ENCODE measurements at places on chromosomes 5 and 9. TPM values are rescaled to one million over a fixed set of nuclear protein-coding genes. Genes with fewer than 3 reads are reported as not detected.

GRCh38 chr9:36041506-36041905 is 4.8 kb downstream of the RECK start:
- DNase-seq = no peak

DNA sequence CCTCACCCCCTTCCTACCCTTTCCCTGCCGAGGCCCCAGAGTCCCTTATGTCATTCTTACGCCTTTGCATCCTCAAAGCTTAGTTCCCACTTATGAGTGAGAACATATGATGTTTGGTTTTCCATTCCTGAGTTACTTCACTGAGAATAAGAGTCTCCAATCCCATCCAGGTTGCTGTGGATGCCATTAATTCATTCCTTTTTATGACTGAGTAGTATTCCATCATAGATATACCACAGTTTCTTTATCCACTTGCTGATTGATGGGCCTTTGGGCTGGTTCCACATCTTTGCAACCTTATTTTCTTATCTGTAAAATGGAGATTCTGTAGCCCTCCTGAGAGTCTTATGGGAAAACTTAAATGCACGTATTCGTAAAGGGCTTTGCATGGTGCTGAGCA is 36.8 kb downstream of the CRB2 start:
- DNase-seq = no peak

DNA sequence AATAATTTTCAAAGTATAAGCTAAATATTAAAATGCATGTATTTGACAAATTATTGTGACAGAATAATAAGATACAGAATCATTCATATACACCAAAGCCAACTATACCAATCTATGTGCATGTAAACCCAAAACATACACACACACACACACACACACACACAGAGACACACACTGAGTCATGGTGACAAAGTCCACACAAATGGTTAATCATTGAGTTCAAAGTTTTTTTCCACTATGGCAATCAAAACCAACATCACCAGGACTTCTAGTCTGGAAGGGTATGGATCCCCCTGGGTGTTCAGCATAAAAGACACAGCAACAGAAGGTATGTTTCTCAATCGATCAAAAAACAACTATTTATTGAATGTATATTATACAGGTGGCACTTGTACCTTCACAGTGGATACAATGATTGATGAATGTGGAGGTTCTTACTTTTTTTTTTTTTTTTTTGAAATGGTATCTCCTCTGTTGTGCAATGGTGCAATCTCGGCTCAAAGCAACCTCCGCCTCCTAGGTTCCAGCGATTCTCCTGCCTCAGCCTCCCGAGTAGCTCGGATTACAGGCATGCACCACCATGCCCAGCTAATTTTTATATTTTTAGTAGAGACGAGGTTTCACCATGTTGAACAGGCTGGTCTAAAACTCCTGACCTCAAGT is 137.0 kb downstream of the PDE4D start:
- DNase-seq = no peak

The TMEM232 gene
- 1.2 TPM for total RNA-seq

The FYB1 gene
- total RNA-seq = 0.42 TPM

DNA sequence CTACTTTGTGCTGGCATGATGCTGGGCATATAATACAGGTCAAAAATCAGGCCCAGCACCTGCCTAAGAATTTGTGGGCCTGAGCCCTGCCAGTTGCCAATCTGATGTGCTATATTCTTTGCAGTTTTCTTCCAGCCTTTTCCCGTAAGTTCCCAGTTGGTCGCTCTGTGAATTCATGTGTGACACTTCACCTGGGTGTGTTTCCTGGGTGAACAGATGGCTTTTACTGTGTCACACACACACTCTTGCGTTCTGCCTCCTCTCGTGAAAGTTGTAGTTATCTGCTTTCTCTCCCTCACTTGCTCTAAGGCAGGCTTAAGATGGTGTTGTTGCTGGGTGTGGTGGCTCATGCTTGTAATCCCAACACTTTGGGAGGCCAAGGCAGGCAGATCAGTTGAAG is 153.5 kb upstream of the DMRT1 start:
- no peak for DNase-seq

DNA sequence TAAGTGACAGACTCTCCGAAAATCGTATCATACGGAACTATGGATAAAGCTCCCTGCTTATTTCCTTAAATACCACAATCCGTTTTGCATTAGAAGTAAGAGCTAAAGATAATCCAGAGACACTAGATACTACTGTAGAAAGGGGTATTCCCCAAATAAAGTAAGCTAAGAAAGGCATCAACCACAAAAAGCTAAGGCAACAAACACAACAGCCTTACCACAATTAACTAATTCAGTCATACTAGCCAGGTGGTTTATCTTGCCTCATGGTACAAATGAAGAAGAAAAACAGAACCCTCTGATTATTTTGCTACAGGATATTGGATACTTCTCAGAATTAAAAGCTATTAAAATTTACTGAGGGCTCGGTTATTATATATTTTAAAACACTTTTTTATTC is 14.1 kb downstream of the ERP44 start:
- DNase-seq = no peak

DNA sequence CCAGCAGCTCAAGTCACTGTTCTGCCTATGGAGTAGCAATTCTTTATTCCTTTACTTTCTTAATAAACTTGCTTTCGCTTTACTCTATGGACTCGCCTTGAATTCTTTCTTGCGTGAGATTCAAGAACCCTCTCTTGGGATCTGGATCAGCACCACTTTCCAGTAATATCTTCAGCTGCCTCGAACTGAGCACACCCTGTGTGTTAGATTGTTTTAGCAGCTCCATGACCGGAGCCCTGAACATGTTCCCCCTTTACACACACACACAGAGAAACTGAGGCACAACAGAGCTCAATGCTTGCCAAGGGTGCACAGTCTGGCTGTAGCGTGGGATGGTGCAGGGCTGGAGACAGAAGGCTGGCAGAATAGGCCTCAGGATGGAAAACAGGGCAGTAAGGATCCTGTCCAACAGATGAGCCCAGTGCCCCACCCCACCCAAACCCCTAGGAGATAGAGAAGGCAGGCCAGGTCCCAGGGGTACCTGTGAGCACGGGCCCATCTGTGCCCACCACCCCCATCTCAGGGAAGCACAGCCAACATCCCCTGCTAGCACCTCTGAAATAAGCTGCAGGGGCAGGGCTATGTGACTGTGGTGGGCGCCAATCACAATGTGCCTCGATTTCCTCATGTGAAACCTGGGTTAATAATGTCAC is 27.9 kb downstream of the BICD2 start:
- DNase-seq = no peak

GRCh38 chr5:10482791-10483530 is 41.3 kb downstream of the ROPN1L start:
- no peak for DNase-seq

GRCh38 chr9:134554373-134555093 is 87.1 kb upstream of the COL5A1 start:
- DNase-seq = no peak

DNA sequence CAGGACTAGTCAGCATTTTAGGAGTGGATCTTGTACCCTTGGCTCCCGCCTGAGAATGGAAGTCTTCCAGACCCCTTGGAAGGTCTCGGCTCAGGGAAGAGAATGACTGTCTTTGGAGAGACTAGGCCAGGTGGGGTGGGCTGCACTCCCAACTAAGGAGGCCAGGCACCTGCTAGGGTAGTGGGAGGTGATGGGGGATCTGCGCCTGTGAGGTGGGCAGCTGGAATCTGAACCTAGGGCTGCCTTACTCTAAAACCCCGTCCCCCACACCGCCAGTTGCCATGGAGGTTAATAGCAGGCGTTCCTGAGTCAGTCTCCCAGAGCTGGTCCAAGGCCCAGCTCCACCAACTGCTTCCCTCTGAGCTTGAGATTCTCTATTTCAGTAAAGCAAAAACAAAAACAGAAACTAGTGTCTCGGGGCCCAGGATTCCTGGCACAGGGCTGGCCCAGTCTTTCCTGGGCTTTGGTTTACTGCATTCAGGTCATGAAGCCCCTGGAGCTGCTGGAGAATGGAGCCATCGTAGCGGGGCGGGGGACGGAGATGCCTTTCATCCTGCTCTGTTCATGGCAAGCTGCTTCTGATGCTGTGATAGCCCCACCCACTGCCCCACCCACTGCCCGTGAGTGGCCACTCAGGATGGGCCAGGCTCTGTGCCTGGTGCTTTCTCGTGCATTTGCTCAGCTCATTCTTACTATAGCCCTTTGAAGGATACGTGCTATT is 57.5 kb downstream of the DAB2IP start:
- DNase-seq = no peak

The INVS gene
- 21.1 TPM for total RNA-seq

DNA sequence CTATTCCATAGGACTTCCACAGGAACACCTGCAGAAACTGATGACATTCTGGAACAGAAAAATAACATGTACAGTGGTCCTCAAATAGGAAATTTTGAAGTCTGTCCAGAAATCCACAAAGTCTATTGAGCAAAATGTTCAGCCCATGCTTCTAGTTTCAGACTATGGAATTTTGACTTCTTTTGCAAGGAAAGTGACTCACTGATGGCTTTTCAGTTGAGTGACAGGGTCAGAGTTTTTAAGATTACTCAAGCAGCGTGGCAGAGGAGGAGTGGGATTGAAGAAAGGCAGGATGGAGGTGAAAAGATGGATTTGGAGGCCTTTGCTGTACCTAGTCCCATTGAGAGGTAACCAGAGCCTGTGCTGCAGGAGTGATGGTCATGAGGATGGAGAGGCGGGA is 151.5 kb downstream of the GOLPH3 start:
- no peak for DNase-seq

DNA sequence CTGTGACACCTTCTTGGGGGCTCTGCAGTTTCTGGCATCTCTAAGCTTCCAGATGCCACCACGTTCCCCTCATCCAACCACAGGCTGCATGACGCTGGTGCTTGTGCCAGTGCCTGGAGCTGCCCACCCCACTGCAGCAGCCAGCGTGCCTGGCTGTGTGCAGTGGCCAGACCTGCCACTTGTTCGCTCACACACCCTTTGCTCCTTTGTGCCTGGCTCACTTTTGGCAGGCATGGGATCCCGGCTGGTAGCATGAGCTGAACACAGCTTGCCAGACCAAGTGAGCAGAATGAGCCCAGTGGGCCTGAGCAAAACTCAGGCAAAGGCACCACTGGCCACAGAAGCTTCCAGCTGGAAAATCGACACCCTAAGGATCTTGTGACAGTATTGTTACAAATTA is 562.9 kb upstream of the ACO1 start:
- no peak for DNase-seq

The PCDHB6 gene
- total RNA-seq = not detected

GRCh38 chr9:89850153-89850552 is 245.3 kb downstream of the GADD45G start:
- DNase-seq = no peak

DNA sequence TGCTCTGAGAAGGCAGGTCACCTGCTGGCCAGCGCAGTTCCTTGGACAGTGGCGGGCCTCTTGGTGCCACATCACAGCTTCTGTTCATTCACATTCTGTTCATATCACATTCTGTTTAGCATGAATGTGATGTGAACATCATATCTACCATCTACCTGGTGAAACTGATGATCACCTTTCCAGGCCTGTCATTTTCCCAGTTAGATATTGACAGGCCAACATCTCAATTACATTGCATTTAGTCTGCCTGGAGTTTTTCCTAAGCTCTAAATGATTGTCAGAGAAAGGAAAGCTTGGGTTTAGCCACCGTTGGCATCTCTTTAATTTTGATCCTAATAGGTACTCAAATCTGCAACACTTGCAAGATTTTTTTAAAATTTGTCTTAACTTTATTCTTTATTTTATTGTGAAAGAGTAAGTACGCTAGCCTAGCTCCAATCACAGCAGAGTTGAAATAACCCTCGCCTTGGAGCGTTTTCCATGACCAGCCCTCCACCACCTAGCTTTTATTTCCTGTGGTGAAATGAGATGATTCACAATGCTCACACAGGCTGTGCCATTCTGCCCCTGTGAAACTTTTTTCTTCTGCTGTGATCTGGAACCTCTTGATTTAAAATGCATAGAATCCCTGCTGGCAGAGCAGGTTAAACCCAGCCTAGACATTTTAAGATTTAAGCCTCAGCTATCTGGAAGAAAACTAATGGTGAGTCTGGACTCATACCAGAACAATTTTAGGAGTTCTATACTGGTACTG is 225.0 kb downstream of the ESM1 start:
- no peak for DNase-seq

- DNase-seq = no peak
Observed at GRCh38 chr9:114830546-114830945, 24.7 kb upstream of the TNFSF15 start.

GRCh38 chr9:112354081-112354743 is 20.8 kb upstream of the PTBP3 start:
- no peak for DNase-seq

DNA sequence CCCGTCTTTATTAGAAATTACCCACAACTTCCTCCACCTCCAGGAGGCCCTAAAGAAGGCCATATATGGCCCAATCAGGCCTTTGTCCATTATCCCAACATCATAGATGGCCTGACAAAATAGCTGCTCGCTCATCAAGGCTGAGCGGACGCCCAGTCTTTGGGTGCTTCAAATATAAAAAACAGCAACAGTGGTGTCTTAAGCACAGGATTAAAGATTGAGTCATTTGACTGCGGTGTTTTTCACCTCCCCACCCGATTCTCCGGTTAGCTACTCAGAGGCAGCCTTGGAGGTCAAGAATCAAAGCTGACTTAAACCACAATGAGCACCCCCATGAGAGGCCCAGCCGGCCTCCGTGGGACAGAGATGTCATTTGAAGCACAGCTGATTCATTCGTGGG is 18.8 kb downstream of the S1PR3 start:
- no peak for DNase-seq

The CEL gene
- total RNA-seq = 6.9 TPM

The OR1J2 gene
- not detected for total RNA-seq

The NTNG2 gene
- 2.5 TPM for total RNA-seq

GRCh38 chr5:118628660-118629354 is 359.5 kb downstream of the DTWD2 start:
- no peak for DNase-seq

- DNase-seq = no peak
Observed at GRCh38 chr5:181149355-181149754, 2.0 kb downstream of the OR2V2 start.

- no peak for DNase-seq
Observed at GRCh38 chr9:114486205-114486963, 18.9 kb downstream of the WHRN start.

GRCh38 chr5:36882250-36882649 is 5.7 kb downstream of the NIPBL start:
- DNase-seq = no peak

- DNase-seq = no peak
Observed at GRCh38 chr5:132657676-132658380, at the start of gene IL13. Gene IL13, plus strand, starts transcription at chr5:132658173. Its CDS starts 14 bp downstream, at chr5:132658187.

DNA sequence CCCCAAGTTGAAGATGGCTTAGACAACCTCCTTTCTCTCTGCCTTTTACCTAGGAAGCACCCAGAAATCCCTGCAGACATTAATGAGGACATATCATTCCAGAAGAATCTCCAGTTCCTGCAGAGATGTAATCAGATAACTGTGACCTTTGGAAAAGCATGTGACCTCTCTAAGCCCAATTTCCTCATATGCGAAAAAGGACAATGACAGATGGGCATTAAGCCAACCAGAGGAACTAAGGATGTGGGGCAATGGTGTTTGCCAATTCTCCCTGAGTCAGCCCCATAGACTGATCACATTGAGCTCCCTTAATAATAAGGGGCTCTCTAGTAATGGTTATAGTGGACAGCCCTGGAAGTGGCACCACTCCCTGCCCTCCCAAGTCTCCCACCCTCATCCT is 10.1 kb upstream of the FOXI1 start:
- DNase-seq = no peak
